ENCODE measurements at places on chromosomes 2 and 18.
A peak's percentile ranks its signal among the peaks of the same experiment; 100 is the strongest.

GRCh38 chr2:74528600-74529356 lies 728 bp downstream of the AUP1 start:
- no peak for DNase-seq

GRCh38 chr2:29576231-29576630 lies 345.2 kb downstream of the ALK start:
- no peak for DNase-seq

- no peak for DNase-seq
Observed at GRCh38 chr18:47166294-47166693, 9.9 kb downstream of the IER3IP1 start.

DNA sequence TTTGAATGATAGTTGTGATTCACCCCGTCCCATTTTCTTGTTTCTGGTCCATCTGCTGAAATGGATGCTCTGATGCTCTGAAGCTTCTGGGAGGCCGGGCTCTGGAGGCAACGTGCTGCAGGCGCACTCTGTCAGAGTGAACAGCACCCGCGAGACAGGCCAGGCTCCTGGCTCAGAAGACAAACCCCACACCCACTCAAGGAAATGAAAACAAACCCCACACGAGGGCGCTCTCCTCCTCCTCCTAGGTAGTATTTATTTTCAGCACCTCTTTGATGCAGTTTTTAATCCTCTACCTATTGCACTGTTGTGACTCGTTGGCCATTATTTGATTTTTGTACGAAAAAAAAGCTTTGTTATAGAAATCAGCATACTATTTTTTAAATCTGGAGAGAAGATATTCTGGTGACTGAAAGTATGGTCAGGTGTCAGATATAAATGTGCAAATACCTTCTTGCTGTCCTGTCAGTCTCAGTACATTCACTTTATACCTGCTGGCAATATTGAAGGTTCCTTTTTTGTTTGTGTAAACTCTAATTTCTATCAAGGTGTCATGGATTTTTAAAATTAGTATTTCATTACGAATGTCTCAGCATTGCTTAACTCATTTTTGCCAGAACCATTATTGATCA lies 10.3 kb upstream of the CHST10 start:
- DNase-seq: peak; percentile 85

GRCh38 chr18:60215432-60215831 lies 157.1 kb downstream of the MC4R start:
- DNase-seq: no peak

- peak; percentile 30 for DNase-seq
Observed at GRCh38 chr2:37934591-37935513, 9.8 kb downstream of the RMDN2 start.

GRCh38 chr2:177772529-177772928 lies 300.0 kb downstream of the PDE11A start:
- peak; percentile 80 for DNase-seq

DNA sequence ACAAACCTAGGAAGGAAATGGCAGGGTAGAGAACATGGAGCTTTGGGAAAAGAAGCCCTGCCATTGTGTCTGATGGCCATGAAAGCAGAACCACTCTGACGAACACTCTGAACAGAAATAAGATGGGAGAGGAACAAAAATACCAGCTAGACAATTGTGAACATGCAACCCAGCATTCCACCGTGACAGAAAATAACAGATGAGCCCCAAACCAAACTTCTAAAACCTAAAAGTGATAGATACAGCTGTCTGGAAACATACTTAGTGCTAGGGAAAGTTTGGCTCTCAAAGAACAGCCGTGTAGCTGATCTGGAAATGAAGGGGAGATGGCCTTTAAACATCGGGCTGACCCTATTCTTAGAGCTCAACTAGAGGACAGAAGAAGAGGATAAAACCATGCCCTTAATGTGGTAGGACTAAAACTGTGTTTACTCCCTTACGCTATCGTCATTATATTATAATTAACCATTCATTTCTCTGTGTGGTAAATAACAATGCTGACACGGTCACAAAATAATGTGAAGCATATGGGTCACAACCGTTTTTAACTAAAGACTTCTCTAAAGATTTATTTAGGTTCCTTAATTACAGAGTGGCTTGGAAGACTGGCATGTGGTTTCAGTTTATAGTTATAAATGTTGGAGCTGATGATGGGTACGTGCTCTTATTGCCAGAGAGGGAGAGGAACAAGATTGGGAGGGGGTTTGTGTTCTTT lies 80.6 kb downstream of the MYO1B start:
- DNase-seq: no peak

- DNase-seq: no peak
Observed at GRCh38 chr18:30929718-30930117, 112.8 kb downstream of the DSC3 start.

DNA sequence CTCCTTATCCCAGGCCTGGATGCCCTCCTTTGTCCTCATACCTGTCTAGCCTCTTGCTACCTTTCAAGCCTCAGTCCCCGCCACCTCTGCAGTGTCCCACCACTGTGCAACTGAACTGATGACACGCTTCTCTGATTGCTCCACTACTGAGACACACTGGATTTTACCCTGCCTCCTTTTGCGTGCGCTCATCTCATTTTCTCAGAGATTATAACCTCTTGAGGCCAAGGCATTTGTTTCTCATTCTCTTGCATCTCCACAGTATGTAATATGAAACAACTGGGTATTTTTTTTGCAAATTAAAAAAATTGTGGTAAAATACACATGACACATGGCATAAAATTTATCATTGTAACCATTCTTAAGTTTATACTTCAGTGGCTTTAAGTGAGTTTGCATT lies 95.4 kb downstream of the PRKCE start:
- DNase-seq: no peak

DNA sequence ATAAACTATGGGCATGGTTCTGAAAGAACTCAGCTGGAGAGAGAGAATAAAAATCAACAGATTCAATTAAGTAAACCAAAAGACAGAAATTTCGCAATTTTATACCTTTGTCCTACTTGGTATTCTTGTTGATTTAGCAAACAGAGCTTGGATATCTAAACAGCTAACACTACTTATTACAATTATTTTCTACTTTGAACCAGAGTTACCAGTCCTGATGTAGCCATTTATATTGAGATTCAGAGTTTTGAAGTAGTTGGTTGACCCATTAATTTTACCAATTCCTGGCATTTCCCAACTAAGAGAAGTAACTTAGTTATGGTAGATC lies 48.9 kb downstream of the ASXL2 start:
- DNase-seq: no peak

DNA sequence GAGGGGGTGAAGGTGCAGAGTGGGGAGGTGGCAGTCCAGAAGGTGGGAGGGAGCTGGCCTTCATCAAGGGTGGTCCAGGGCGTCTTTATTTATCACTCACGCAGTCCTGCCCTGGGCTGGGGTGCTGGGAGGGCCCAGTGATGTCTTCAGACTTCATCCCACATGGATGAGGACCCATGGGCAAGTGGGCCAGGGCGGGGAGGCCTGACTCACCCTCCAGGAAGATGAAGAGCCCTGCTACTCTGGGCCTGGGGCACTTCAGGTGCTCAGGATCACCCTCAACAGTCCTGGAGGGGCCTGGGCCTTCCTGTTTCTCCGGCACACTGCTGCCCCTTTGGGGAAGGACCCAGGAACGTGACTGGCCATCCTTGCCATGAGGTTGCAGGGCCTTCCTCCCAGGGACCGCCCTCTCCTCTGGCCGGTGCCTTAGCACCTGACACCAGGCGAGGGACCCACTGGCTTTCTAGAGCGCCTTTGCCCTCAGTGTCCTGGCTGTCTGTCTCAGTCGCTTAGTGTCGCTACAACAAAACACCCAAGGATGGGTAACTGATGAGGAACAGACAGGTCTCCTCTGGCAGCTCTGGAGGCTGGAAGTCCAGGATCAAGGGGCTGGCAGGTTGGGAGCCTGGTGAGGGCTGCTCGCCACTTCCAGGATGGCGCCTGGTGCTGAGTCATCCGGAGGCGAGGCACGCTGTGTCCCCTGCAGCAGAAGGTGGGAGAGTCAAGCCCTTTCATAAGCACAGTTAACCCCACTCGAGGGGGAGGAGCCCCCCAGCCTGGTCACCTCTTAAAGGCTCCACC lies 57.8 kb upstream of the HS6ST1 start:
- no peak for DNase-seq

GRCh38 chr18:35524226-35524625 lies 26.5 kb upstream of the INO80C start:
- DNase-seq: no peak

- DNase-seq: no peak
Observed at GRCh38 chr18:42271647-42272414, 316.8 kb downstream of the PIK3C3 start.

DNA sequence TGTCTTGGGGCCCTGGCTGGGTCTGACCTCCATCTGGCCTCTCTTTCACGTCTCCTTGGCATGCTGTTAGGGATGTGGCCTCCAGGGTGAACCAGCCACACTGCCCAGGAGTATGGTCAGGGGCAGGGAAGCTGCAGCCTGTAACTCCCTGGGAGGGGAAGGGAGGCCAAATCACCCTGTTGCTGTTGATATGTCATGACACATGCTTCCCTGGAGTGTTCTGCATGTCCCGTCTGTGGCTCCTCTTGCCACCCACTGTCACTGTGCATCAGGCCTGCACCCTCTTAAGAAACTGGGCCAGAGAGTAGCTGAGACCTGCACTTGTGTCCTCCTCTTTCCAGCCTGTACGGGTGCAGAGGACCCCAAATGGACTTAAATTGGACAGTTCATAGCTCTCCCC lies 221.3 kb downstream of the FHOD3 start:
- DNase-seq: no peak

DNA sequence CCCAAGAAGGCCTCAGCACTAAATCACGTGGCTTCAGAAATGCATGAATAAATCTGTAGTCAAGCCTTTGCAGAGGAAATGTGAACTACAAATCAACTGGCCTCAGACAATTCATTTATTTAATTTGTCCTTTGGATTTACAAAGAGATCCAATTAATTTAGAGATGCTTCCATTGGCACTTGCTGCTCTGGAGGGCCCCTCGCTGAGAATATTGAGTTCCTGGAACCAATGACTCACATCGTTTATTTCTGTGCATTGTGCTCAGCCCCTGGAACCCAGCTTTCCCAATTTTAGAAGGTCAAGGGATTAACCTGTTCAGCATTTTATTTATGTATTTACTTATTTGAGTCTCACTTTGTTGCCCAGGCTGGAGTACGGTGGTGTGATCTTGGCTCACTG lies 47.2 kb upstream of the MGAT4A start:
- no peak for DNase-seq

GRCh38 chr2:118687698-118688097 lies 159.8 kb downstream of the EN1 start:
- DNase-seq: no peak

GRCh38 chr2:200064879-200065278 lies 109.5 kb downstream of the MAIP1 start:
- no peak for DNase-seq

GRCh38 chr2:121748202-121748601 lies 7.2 kb upstream of the TSN start:
- DNase-seq: no peak

GRCh38 chr2:129849559-129850160 lies 129.8 kb upstream of the RAB6C start:
- DNase-seq: peak; percentile 93

DNA sequence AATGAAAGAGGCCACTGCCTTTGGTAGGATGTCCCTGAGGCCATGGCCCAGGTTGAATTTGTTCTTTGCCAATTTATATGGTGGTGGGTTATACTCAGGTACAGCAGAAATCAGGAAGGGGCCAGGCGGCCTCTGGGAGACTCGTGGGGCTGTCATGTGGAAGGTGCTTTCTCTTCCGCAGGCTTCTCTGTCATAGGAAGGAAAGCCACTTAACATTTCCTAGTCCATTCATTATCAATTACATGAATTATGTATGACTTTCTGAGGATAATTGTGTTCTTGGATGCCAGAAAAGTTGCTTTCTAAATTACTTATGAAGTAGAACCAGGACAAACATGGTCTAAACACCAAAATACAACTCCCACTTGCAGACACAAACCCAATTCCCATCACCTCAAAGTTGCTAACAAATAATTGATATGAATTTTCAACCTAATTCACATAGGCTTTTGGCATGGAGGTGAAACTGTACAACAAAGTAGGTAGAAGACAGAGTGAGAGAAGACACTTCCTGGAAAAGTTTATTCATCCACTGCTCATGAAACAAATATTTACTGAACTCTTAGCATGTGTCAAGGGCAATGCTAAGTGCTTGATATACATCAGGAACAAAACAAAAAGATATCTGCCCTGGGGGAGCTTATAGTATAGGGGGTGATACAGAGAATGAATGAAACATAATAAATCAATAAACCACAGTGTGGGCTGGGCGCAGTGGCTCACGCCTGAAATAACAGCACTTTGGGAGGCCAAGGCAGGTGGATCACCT lies 50.5 kb upstream of the CHMP1B start:
- no peak for DNase-seq

DNA sequence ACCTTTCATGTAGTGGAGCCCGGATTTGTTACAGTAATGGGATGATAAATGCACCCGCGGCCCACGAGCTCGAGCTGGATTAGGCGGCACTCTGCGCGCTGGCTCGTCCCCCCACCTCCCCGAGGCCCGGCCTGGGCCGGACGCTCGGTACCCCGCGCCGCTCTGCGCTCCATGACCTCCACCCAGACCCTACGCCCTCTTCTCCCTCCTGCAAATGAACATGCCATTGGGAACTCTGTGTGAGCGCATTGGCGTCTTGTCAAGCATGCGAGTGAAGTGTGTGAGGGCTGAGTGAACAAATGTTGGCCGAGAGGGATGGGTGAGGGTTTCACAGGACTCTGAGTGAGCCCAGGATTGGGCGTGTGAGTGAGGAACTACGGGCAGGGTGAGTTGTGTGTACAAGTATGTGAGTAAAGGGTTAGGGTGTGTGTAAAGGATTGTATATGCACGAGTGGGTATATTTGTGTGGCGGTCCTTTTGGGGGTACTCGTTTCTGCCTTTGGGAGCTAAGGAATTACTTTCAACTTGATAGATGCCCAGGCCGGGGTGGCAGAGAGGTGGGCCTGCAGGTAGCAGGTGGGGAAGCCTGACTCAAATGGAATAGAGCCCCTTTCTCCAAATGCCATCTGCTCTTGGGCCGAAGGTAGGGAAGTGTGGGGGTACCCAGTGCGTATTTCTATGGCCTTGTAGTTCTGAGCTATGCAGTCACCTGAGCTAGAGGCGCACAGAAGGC lies 2.9 kb upstream of the EN1 start:
- DNase-seq: no peak

- no peak for DNase-seq
Observed at GRCh38 chr2:139940686-139941085, 1160.5 kb upstream of the NXPH2 start.

DNA sequence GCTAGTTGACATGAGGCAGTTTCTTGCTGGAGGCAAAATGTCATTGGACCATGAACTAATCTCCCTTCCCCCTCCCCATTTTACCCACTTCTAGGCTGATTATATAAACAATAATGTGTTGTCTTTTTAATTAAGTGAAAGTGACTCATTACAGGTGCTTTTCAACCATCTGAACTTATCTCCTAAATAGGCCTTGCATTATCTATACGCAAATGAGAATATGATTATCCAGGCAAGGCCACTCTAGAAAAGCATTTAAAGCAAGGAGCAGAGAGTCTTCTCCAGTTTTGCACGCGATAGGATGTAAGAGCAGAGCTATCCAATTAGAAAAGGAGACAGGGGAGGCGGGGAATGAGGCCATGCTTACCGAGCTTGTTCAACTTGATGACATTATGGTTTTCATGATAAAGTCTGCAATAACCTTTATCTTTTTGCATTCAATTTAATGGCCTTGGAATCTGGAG lies 286.1 kb upstream of the SIX3 start:
- DNase-seq: no peak

Data from common myeloid progenitor, CD34-positive (primary cell).